NCI-H2107 (cell line): ENCODE measurements at places on chromosomes 2 and 18.

DNA sequence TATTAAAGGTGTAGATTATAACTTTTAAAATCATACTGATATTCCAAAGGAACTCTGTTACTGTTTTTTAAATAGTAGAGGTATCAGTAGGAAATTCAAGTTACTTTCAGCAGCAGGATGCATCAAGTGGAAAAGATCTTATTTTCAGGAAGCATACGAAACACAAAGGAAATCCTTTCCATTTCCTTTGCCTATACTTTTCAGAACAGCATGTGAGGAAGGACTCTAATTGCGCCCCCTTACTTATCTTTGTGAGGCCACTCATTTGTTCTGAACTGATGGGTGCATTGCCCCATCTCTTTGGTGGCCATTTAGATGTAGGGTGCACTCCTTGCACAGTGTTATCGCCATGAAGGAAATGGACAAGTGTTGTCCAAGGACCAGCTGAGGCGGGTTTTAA is 145.3 kb downstream of the BABAM2 start:
- DNase-seq, result no peak

GRCh38 chr18:59915606-59916005 is 15.8 kb downstream of the PMAIP1 start:
- DNase-seq, result no peak

DNA sequence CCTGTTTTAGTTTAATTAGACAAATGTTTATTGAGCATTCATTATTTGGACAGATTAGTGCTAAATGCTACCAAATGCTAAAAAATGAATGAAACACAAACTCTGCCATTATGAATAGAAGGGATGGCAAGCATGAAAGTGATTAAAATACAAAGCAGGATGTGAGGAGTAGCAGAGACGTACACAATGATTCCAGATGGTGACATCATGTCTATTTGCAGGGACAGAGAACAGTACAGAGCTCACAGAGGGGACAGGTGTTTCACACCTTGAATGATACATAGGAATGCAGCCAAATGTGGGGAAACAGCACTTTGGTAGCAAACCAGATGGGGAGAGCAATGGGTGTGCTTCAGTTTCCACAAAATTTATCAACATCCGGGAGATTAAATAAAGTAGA is 76.3 kb downstream of the CD226 start:
- no peak for DNase-seq

- no peak for DNase-seq
Measured at GRCh38 chr2:233210843-233211547, 40.5 kb upstream of the ATG16L1 start.

- no peak for DNase-seq
Measured at GRCh38 chr2:28668106-28668814, 83.4 kb upstream of the PPP1CB start.

DNA sequence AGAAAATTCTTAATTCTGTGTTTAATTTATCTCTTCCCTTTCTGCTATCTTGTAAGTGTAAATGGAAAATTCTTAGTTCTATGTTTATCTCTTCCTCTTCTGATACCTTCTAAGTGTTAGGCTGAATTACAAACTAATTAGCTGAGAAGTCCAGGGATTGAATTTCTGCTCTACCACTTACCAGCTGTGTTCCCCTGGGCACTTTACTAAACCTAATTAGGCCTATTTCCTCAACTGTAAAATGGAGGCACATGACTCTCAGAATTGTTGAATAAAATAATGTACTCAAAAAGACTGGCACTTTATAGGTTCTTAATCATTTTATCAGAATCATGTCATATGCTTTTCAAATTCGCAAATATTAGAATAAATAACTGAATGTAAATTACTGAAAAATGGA is 146.3 kb downstream of the MAP2 start:
- DNase-seq, result no peak

- no peak for DNase-seq
Measured at GRCh38 chr2:21779786-21780185, 656.0 kb downstream of the TDRD15 start.

GRCh38 chr2:179772346-179772745 is 89.1 kb downstream of the ZNF385B start:
- no peak for DNase-seq

GRCh38 chr2:43518181-43518580 is 77.7 kb downstream of the THADA start:
- DNase-seq, result no peak

GRCh38 chr2:229780856-229781773 is 66.8 kb upstream of the DNER start:
- DNase-seq, result peak; percentile 19

- no peak for DNase-seq
Measured at GRCh38 chr2:174245065-174245464, 3.3 kb downstream of the OLA1 start.

- peak; percentile 41 for DNase-seq
Measured at GRCh38 chr2:205364261-205364660, 318.0 kb upstream of the NRP2 start.

DNA sequence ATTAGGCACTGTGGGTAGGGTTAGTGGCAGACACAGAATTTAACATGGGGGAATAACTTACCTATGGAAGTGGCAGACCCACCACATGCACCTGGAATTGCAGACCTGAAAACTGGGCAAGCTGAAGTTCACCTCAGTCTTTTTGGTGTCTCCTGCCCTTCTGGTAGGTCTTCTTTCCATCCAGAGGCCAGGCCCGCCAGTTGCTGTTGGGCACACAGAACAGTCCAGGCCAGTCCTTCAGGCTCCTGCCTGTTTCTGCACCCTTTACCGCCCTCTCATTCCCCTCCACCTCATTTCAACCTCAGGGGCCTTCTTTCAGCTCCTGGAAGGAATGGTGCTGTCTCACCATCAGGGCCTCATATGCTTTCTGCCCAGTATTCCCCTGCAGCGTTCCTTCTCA is 358.9 kb upstream of the ETAA1 start:
- DNase-seq, result no peak

DNA sequence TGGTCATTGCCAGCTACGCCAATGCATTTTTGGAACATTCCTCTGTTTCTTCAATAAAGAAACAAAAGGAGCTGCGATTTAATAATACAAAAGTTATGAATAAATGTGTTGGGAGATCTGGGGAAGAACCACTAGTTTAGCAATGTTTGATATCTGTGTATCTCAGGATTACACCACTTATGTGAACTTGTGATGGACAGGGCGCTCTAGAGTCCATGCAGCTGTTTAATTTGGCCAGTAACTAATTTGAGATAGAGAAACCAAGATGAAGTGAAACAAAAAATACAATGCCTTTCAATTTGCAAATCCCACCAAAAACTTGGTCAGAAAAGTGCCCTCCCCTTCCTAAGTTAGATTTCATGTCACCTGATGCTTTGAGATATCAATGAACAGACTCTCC is 6.8 kb upstream of the DCDC2C start:
- no peak for DNase-seq

GRCh38 chr2:64401529-64401880 is 52.5 kb upstream of the LGALSL start:
- no peak for DNase-seq

GRCh38 chr18:10519366-10519765 is 6.5 kb upstream of the NAPG start:
- no peak for DNase-seq

- no peak for DNase-seq
Measured at GRCh38 chr2:33241581-33241980, 234.9 kb upstream of the RASGRP3 start.

- DNase-seq, result no peak
Measured at GRCh38 chr2:32067549-32067948, 4.2 kb downstream of the SPAST start.

DNA sequence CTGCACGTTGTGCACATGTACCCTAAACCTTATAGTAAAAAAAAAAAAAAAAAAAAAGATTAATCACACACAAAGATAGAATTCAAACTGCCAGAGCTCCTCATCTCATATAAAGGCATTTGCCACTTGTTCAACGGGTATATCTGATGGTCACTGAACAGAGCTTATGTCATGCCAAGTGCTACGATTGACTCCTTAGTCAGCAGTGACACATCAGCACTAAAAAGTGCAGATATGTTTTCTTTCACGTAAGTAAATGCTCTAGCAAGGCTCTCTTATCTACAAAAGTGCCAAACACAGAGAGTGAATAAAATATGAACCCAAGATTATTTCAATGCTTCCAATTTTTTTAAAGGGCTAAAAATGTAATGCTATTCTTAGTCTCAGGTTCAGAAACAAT is 1.1 kb downstream of the LMAN1 start:
- DNase-seq, result no peak

DNA sequence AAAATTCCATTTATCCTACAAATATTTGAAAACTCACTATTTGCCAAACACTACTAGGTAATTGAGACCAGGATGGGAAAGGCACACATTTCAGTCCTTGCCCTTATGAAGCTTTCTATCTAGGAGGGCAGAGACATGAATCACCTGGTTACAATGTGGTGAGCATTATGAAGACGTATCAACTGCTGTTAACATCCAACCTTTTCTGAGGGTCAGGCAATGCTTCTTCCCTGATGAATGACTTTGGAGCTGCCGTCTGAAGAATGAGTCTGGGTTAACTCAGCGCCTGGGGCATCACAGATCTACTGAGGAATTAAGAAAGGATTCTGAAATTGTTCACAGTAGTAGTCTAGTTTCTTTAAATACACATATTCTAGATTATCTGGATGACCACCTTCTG is 62.1 kb upstream of the NOSTRIN start:
- no peak for DNase-seq

- DNase-seq, result no peak
Measured at GRCh38 chr2:27795093-27795834, 23.7 kb downstream of the MRPL33 start.

GRCh38 chr2:1586923-1587840 is 157.1 kb downstream of the PXDN start:
- DNase-seq, result no peak

DNA sequence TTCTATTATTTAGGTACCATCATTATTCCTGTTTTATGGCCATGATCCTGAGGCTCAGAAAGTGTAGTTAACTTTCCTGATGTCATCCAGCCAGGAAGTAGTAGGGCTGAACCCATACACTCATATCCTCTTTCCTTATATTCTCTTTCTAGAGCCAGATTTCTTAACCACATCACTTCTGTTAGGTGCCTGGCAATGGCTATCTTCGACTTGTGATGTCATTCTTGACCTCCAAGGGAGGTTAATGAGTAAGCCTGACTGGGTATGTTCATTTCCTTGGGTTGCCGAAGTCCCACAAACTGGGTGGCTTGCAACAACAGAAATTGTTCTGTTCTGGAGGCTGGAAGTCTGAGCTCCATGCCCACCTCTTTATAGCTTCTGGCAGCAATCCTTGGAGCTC is 43.4 kb downstream of the ITGB6 start:
- DNase-seq, result no peak

DNA sequence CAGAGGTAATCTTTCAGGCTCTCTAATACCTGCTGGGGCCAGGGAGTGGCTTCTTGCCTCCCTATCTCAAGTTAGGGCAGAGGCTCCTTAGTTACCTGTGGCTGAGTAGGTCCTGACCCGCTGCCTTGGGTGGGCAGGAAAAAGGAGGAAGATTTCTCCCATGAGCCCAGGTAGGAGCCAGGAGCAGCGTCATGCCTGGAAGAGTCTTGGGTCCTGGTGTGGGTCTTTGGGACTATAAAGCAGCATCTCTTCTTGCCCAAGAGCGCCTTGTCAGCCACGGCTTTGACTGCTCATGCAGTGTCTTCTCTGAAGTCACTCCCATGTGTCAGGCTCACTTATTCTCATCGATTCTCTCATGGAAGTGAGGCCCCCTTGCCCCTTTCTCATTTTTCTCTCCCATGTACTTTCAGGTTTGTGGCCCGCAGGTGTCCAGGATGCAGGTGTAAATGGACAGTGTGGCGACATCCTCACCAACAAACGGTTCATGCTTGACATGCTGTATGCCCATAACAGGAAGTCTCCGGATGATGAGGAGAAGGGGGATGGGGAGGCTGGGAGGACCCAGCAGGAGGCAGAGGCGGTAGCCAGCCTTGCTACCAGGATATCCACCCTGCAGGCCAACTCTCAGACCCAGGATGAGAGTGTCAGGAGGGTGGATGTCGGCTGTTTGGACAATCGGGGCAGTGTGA is 111.2 kb downstream of the TPGS2 start:
- DNase-seq, result no peak

DNA sequence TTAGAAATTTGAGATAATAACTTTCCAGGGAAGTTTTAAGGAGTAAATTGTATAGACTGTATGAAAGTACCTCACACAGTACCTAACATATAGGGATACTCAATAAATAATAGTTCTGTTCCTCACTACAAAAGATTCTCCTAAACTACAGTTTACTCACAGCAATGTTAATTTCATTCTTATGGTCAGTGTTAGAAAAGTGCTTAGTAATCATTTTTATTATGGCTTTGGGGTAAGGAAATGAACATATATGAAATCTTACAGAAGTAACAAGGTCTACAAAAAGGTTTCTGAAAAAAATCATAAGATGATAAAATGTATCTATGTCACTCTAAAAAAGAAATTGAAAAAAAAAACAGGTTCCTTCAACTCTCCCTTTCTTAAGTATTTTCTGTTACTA is 67.2 kb downstream of the IKZF2 start:
- no peak for DNase-seq

- DNase-seq, result no peak
Measured at GRCh38 chr2:111071600-111072171, 49.0 kb upstream of the BCL2L11 start.
